ENCODE measurements at places on chromosomes 16 and 17.

- DNase-seq = no peak
These were observed 24.0 kb upstream of the ABCA5 start for GRCh38 chr17:69350911-69351310.

GRCh38 chr16:15653227-15653626, 3.2 kb downstream of the NDE1 start:
- DNase-seq = no peak

DNA sequence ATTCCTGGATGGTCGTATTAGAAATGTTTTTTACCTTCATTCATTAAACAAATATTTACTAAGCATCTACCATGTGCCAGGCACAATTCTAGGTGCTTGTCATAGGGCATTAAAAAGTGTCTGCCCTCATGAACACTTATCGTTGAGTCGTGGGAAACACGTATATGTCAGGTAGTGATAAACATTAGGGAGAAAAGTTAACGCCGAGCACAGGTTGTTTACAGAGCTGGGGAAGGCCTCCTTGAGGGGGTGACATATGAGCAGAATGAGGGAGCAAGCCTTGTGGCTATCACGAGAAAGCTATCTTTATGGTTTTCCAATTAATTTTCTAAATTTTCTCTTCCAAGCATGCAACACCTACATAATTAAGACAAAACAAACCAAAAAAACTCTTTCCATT, 985 bp upstream of the ZNF213 start:
- no peak for DNase-seq

- no peak for DNase-seq
These were observed 12.3 kb downstream of the KCNG4 start for GRCh38 chr16:84227548-84227947.

- no peak for DNase-seq
These were observed 1.8 kb downstream of the CDC42EP4 start for GRCh38 chr17:73309727-73310596.

- no peak for DNase-seq
These were observed 26.1 kb downstream of the SPG7 start for GRCh38 chr16:89534252-89534756.

- no peak for DNase-seq
These were observed 24.4 kb downstream of the TBX21 start for GRCh38 chr17:47757386-47757785.

DNA sequence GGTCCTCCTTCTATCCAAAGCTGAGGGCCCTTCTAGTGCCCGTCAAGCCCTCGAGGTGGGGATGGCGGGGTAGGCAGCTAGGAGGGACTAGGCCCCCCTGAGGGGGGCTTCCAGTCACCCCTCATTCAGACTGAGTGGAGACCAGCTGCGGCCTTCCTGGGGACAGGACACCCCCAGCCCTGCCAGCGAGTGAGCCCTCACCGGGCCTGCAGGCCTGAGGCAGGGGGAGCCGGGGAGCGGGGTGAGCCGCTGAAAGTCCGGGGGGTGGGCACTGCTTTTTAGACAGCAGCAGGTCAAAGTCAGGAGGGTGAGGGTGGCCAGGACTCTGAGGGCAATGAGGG, 8.7 kb upstream of the KREMEN2 start:
- no peak for DNase-seq

DNA sequence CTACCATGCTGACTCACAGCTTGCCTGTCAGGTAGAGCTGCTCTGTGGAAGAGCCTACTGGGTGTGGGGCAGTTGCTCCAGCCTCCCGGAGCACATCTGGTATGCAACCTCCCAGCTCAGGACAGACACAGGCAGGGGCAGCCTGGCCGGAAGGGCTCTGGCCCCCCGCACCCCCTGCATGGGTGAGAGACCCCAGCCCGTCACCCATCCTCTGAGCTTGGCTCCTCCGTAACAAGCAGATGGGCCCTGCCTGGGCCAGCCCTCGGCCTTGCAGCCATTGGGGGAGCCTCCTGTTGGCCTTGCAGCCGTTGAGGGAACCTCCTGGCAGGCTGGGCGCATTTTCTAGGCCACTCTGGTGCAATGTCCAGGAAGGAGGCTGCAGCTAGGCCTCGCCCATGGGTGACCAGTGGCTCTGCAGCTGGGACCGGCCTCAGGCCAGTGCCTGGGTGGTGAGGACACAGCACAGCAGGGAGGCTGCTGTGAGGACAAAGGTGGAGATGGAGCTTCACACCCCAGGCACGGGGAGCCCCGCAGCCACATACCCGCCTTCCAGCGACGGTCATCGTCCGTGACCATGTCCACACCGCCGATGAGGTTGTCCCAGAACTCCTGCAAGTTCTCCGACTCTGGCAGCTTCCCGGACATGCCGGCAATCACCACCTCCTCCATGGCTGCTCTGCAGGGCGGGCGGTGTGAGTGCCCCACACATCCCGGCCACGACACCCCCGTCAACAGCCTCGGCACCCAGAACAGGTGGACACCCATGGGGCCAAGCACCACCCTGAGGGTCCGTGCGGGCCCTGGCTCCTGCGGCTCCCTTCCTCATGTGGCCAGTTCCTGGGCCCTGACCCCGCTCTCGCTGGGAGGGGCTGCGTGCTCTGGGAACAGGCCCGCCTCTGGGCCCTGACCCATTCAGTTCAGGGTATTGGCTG, 2.0 kb downstream of the FASN start:
- no peak for DNase-seq
